IPS-NIHi11 (cell line): ENCODE measurements at places on chromosomes 5 and 9.

DNA sequence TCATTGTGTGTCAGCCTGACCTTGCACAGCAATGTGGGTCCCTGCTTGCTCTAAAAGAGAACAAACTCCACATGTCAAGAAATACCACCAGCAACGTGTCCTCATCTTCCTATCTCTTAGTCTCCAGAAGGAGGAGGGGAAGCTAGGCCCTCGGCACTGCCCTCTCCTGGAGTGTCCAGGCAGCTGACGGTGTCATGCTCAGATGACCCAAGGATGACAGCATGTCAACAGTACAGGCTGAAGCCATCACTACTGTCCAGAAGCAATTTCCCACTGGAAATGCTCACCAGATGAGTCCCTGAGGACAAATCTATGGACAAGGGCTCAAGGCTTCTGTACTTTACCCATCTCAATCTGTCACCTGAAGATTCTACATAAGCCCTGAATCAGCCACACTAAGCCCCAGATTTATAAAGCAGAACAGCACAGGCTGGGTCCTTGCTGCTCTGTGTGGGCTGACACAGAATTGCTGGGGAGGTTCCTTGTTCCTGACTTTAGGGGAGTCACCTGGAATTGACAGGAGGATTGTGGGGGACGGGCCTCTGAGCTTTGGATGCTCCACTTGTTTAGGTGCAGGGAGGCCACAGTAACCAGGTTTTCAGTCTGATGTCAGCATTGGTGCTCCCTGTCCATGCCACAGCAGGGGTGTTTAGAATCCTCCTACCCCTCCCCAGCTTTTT lies 210.2 kb downstream of the DAB2IP start:
- DNase-seq: peak; percentile 61

DNA sequence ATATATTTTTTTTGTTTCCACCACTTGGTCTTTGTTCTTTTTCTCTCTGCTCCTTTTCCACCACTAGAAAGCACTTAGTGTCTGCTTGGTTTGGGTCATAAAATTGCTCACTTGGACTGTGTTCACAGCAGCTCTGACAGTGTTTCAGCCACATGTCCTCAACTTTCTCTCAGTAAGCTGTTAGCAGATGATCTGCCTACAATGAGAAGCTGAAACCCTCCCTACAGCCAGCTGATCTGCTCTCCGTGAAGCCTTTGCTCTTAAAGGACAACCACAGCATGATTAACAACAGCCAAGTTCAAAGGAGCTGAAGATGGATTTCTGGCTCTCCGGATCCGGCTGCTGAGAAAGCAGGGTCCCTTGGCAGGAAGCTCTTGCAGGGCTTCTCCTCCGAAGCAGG lies 31.6 kb downstream of the PRLR start:
- DNase-seq: no peak

- DNase-seq: no peak
These were observed 144.4 kb upstream of the FSTL4 start for GRCh38 chr5:133756756-133757155.

- no peak for DNase-seq
These were observed 107.9 kb downstream of the RXRA start for GRCh38 chr9:134433909-134434882.

DNA sequence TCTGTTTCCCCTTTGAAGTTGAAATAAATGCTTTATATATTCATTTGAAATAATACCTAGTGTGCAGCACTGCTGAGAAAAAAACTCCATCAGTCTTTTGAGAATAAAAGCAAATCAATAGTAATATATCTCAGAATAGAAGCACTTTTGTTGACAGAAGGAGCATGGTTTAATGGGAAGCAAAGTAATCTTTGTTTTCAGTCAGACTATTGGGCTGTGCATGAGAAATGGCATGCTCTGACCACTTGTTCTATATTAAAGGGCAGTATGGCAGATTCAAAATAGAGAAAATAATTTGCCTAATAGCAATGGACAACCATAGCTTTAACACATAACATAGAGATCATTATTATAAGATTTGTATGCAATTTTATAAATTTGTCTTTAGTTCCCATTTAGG lies 12.4 kb downstream of the CDH10 start:
- no peak for DNase-seq

DNA sequence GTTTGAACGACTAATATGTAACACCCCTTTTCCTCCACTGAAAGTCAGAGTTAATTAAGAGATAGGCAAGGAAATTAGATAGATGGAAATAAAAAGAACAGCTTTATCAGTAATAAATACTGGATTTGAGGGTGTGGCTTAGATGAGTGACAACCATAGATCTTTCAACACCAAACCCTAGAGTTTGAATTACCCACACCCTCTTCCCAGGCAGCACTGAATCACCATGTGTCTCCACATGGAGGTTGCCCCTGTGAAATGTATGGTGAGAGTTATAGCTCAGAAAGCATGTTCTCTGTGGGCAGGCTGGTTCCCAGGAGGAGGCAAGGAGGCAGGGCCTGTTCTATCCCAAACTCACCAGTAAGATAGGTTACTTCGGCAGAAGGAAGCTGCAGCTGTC lies 69.7 kb downstream of the TMEM174 start:
- no peak for DNase-seq

DNA sequence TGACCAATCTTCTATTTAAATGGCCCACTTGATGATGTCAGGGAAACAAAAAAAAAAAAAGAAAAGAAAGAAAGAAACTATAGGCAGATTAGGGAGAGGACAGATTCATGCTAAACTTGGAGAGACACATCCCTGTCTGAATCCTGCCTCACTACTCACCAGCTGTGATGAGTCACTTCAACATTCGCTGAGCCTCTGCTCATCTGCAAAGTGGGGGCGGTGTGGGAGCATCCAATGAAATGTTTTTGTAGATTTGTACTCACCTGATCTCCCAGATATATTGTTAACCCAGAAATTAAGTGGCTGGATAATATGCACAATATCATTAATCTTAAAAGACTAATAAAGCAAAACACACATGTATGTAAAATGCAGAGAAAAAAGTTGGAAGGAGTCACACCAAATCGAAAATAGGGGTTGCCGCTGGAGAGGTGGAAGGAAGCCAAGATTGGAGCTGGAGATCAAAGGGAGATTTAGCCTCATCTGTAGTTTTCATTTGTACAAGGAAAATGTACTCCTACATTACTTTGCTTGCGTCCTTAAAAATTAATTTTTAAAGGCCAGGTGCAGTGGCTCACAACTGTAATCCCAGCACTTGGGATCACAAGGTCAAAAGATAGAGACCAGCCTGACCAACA lies 17.0 kb upstream of the ERGIC1 start:
- DNase-seq: no peak

DNA sequence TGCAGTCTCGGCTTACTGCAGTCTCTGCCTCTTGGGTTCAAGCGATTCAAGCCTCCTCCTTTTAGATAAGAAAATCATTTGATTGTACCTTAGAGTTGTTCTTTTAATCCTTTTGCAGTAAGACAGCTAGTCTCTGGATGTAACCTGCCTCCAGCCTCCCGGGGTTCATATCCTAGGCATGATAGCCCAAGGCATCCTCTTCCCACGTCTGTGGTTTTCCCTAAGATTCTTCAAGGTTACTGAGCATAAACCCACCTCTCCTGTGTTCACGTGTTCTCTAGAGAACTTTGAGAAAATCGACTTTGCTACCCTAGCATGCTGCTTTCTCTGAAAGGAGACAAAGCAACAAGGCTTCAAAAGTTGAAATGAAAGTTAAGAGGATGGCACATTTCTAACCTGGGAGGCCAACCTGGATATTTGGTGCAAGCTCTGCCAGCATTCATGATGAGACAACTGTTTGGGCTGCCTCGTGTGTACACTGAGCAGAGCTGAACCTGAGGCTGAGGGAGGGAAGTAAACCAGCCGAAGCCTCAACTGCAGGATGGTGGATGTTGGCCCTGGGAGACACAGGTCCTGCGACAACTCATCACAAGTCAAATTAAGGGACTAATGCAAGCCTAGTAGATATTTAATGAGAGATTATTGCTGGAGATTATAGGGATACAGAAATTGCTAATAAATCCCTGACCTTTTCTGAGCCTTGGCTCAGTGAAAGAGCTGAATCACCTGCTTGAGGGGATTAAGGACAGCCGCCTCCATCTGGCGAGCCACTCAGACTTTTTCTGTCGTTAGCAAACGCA lies 261.8 kb downstream of the ARHGAP26 start:
- no peak for DNase-seq

GRCh38 chr9:34996181-34996904 lies 6.8 kb downstream of the DNAJB5 start:
- no peak for DNase-seq

DNA sequence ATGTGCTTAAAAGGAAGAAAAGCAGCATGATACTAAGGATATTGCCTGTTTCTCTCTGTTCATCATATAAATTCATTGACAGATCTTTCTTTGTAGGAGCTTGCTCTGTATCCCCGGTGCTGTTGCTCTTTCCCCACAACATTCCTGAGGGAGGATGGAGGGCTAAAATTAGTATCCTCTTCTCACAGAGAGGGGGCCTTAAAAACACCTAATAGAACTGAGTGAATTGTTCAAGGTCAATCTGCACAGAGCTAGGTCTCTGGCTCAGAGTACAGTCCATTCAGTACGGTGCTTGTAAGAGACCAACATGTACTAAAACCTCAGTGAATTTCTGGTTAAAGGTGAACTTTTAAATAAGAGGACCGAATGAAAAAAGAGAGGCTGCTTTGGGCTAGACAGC lies 88.7 kb downstream of the PALM2AKAP2 start:
- no peak for DNase-seq

DNA sequence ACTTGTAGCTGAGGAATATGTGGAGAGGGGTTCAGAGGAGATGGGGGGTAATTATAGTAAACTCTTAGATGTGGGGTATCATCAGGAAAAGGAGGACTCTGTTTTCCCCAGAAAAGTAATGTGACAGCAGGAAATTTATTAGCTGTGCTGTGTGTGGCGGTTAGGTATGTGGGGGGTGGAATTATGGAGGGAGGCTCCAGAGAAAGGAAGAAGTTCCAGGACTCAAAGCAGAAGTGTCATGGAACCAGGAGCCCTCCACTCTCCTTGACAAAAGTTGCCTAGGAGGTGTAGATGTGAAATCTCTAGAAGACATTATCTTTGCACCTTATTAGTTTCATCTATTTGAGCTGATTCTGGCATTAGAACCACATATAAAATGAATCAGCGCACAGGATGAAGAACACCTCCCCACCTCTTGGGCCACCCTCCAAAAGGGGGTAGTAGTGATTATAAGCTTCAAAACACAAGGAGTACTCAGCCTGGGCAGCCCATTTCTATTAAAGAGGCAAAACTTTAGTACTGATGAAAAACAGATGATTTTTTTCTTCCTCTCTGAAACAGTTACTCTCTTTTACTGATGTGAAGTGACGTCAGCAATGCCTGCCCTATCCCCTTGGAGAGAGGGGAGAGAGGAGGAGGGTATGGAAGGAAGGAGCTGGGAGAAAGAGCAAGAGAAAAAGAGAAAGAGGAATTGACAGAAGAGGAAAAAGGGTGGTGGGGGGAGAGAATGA lies 18.2 kb downstream of the NR2F1 start:
- no peak for DNase-seq

GRCh38 chr9:68731857-68732256 lies 26.8 kb downstream of the PIP5K1B start:
- no peak for DNase-seq

DNA sequence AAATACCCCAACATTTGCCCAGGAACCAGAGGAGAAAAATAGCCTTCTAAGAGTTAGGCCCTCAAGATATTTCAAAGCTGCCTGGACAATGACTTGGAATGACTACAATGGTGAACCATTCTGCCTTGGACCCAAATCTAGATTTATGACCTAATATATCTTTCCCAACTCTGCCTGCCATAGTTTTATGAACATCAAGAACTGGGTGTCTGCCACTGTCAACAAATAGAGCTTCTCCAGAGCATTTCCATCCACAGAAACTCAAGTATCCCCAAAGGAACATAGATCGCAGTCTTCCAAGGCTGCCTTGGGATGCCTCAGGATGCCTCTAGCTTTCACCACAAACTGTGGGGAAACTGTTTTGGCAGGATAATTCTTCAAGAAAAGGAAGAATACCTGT lies 48.2 kb upstream of the NFIB start:
- DNase-seq: no peak

DNA sequence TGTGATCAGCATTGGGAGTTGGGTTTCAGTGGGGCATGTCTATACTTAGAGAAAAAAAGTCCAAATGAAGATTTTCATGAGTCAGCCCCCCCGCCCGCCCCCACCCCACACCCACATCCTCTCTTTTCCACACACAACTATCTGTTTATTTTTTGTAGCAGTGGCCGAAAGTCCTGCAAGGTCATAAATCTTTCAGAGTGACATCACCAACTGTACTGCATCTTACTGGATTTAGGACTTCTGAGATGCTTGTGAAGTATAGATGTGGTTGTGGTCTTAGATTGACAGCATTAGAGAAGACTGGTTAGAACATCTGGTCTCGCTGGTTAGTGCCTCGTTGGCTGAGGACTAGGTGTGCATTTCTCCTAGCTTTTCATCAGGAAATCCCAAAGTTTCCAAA lies 7.3 kb upstream of the ROPN1L start:
- DNase-seq: no peak

DNA sequence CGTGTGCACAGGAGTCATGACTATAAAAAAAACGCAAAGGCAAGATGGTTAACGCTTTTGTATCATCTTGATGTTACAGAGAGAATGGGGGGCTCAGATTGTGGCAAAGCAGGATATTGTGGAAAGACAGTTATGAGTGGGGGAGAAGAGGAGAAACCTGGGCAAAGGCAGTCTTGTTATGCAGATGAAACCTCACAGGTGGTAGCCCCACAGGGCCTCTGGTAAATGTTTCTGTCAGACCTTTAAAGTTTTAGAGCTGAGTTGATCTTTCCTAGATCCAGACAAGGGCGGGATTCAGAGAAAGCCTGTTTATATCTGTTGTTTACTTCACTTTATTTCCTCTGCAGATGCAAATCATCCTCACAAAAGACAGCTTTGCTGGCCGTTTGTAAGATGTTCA lies 55.2 kb downstream of the C9orf85 start:
- DNase-seq: peak; percentile 63

GRCh38 chr5:33049842-33050241 lies 338.7 kb downstream of the NPR3 start:
- DNase-seq: no peak

DNA sequence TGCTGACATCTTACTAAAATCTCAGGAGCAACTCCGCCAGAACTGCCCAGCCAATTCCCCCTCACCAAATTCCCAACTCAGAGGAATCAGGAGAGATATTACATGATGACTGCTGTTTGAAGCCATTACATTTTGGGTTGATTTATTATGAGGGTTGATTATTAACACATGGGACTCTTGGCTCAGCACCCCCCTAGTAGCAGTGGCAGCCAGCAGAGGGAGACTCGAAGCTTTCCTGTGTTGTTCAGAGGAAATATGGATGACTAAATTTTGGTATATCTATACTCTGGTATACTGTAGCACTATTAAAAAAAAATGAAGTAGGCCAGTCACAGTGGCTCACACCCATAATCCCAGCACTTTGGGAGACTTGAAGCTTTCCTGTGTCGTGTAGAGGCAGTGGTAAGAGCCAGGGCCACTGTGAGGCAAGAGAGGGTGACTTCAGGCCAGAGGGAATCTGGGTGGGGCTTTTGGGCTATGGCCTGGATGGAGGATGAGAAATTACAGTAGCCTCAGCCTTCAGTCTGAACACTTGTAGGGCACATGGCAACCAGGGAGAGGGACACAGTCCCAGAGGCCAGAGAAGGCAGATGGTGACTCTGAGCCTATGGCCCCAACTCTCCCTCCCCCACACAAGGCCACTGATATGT lies 111.4 kb downstream of the LHX2 start:
- peak; percentile 37 for DNase-seq
